Activated gamma-delta T cell treated with Interleukin-2 at 50 U/mL for 16 hours (primary cell): ENCODE measurements at places on chromosomes 1 and 21.

DNA sequence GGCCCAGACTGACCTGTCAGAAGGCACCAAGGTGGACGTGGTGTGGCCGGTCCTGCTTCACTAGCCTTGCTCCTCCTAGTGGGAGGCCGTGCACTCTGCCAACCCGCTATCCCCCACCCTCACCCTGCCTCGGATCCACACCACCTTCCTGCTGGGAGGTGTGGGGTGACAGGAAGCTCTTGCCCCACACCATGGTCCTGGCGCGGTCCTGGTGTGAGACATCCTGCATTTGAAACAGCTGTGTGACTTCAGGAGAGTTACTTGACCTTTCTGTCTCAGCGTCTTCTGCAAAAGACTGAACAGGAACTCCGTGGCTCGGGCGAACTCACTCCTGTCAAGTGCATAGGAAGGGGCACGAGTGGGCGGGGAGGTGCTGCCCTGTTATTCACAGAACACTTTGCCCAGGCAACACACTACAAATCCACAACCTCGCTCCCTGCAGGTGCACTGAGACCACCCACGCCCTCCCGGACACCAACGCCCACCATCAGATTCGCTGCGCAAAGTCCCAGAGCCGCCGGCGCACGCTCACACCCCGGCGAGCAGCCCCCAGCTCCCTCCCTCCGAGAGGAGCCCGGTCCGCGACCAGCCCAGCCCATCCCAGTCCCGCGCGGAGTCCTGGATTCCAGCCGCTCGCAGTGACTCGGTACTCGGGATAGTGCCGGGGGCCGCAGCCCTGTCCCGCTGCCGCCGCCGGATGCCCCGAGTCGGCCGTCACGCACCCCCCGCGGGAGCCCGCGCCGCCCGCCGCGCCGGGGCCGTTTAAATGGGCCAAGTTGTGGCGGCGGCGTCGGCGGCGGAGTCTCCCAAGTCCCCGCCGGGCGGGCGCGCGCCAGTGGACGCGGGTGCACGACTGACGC is at the start of gene SAMD11:
SAMD11 (plus strand) TSS at position 793 of the 860 bp plus-strand sequence. CDS start 509 bp downstream, outside the sequence.
- DNase-seq, result peak; percentile 55

DNA sequence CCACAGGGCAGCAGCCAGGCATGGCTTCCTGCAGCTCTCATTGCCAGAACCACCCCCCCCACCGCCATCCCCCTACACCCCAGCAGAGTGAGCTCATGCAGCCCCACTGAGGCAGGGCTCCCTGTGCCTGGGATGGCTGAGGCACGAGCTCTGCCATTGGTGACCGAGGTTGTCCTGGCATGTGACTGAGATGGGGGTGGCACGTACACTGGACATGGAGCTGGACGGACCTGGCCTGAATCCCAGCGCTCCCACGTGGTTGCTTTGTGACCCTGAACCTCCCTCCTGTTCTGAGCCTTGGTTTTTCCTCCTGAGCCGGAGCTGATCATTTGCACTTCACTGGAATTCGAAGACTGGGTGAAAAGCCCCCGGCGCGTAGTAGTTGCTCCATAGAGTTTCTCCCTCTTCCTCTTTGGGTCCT is 28.3 kb downstream of the ALPL start:
- no peak for DNase-seq

- DNase-seq, result no peak
Observed at GRCh38 chr21:42724226-42724920, 71.0 kb downstream of the PDE9A start.

- DNase-seq, result no peak
Observed at GRCh38 chr1:85171721-85172120, 29.1 kb downstream of the SYDE2 start.

DNA sequence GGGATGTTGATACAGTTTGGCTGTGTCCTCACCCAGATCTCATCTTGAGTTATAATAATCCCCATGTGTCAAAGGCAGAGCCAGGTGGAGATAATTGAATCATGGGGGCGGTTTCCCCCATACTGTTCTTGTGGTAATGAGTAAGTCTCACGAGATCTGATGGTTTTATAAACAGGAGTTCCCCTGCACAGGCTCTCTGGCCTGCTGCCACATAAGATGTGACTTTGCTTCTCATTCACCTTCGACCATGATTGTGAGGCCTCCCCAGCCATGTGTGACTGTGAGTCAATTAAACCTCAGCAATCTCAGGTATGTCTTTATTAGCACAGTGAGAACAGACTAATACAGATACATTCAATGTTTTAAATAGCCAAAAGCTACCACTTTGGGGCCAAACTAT is 41.1 kb downstream of the SLC35F3 start:
- DNase-seq, result no peak

GRCh38 chr1:240575981-240576662 is 35.8 kb downstream of the GREM2 start:
- DNase-seq, result peak; percentile 23

GRCh38 chr1:8026976-8027747 is 1.1 kb upstream of the ERRFI1 start:
- no peak for DNase-seq

DNA sequence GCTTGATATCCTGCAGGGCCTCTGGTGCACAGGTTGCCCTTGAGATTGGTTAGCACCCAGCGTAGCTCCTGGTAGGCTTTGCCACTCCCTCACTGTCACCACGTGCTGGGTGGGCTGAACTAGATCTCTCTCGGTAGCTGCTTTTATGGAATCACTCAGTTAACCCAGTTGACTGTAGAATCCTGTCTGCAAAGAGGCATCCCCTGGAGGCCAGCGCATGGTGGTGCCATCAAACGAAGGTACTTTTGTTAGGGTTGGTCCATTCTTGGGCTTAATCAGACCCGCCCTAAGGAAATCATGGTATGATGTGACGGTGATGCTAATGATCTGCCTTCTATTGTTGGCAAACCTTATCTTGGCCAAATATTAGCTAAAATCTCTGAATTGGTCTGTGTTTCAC is 153.4 kb downstream of the GALNT2 start:
- DNase-seq, result no peak

GRCh38 chr1:27522432-27523336 is 32.7 kb upstream of the WASF2 start:
- DNase-seq, result peak; percentile 63

DNA sequence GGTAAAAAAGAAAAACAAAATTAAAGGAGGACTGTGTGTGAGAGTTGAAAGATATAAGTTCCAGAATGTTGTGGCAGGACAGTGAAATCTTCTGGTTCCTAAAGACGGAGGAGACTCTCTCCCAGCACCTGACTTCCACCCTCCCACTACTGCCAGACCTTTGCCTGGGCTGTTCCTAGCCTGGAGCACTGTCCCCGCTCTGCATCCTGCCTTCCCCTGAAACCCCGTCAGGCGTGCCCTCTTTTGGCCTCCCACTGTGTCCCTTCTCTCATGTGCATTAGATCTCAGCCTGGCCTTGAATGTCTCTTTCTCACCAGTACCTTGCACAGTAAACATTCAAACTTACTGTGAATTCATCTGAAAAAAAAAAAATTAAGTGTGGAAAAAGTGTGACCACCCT is 74.1 kb downstream of the VPS26C start:
- no peak for DNase-seq

DNA sequence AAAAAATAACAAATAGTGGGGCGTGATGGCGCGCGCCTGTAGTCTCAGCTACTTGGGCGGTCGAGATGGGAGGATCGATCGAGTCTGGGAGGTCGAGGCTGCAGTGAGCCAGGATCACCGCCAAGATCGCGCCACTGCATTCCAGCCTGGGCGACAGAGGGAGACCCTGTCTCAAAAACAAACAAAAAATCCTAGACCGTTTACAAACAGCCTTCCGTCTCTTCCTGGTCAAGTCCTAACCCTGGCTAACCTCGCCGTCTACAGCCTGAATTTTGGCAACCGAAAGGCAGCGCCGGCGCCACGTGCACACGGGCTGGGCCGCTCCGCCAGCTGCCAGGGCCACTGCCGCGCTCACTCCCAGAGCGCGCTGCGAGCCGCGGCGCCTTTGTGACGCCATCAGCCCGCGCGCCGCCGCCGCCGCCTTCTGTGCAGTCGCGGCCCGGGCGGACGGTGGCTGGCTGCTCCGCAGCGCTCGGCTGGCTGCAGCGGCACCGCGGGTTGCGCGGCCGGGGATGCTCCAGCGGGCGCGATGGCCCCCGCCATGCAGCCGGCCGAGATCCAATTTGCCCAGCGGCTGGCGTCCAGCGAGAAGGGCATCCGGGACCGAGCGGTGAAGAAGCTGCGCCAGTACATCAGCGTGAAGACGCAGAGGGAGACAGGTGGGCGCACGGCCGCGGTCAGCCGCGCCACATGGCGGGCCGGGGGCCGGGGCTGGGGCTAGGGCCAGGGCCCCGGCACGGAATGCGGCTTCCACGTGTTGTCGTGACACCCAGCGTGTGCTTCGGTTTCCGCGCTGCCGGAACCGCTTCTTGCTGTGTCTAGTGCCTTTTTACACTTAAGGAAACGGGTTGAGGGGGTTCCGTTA is at the start of the genes HSF2BP and RRP1B:
HSF2BP (minus strand) TSS at position 353 of the 865 bp plus-strand sequence. CDS start 1,392 bp downstream, outside the sequence.
RRP1B (plus strand) TSS at position 425 of the 865 bp plus-strand sequence; CDS start at position 530, 105 bp downstream.
- peak; percentile 68 for DNase-seq

DNA sequence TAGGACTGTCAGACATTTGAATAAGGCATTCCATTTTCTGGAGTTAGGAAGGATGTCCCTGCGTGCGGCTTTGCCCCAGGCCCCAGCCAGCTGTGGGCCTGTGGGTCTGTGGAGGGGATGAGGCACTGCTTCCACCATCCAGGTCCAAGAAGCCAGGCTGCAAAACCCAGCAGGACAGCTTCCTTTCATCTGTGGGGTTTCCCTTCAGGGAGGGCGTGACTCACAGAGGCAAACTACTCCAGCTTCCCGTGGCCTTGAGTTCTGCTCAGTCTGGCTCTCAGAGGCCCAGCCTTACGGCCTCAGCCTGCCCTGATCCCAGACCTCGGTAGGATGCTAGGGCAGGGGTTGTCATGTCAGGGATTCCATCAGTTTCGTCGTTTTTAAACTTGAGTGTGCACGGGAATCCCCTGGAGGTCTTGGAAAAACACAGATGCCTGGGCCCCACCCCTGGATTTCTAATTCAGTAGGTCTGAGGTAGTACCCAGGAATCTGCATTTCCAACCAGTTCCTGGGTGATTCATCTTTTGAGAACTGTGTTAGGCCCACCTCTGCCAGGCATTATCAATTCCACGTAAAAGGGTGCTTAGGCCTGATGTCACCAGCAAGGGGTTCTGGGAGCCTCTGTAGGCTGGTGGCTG is 32.3 kb upstream of the TENT5C start:
- DNase-seq, result no peak

DNA sequence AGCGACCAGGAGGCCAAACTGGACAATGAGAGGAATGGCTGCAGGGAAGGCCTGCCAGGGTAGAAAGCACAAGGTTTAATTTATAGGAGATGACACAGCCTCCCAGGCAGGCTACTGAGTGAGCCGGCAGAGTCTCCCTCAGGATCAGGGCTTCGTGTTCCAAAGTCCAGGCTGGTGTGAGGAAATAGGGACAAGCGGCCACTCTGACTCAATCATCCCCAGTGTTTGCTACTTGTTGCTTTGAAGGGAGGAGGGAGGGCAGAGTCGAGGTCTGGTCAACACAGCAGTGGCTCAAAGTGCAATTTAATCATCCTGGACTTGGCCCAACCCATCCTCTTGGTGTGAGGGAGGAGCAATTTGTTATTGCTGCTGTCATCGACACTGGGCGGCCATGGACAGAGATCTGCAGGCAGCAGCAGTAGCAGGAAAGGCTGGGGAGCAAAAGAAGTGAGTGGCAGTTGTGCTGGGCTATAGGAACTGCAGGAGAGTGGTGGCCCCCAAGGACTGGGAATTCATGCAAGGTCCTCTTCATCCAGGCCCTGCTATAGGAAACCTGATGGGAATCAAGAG is 27.5 kb downstream of the TBX15 start:
- no peak for DNase-seq

- no peak for DNase-seq
Observed at GRCh38 chr1:184388319-184388889, 1.6 kb downstream of the C1orf21 start.

- no peak for DNase-seq
Observed at GRCh38 chr21:46153247-46154154, 1.9 kb downstream of the FTCD start.

DNA sequence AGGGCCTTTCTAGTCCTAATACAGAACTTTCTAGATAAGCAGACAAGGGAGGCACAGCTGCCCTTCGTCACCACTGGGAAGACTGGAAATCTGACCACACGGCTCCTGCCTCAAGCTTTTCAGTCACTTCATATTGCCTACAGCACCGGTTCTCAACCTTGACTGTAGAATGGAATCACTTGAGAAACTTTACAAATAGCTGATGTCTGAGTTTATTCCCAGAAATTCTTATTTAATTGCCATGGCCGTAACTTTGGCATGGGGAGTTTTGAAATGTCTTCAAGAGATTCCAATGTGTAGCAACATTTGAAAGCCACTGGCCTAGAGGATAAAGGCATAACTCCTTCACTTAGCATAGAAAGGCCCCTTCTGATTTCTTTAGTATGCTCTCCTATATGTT is 42.4 kb upstream of the STMN1 start:
- DNase-seq, result no peak
